Spleen (tissue), 13 donors: ENCODE measurements at places on chromosomes 13 and 19. TPM values are rescaled to one million over a fixed set of nuclear protein-coding genes. Genes with fewer than 3 reads are reported as not detected.

The PODNL1 gene
- total RNA-seq = 0.19 TPM

The FXYD7 gene
- total RNA-seq = 3.3 TPM

The LENG9 gene
- total RNA-seq = 7.8 TPM

The CLDN10 gene
- 0.28 TPM for total RNA-seq

The LCP1 gene
- 536 TPM for total RNA-seq

DNA sequence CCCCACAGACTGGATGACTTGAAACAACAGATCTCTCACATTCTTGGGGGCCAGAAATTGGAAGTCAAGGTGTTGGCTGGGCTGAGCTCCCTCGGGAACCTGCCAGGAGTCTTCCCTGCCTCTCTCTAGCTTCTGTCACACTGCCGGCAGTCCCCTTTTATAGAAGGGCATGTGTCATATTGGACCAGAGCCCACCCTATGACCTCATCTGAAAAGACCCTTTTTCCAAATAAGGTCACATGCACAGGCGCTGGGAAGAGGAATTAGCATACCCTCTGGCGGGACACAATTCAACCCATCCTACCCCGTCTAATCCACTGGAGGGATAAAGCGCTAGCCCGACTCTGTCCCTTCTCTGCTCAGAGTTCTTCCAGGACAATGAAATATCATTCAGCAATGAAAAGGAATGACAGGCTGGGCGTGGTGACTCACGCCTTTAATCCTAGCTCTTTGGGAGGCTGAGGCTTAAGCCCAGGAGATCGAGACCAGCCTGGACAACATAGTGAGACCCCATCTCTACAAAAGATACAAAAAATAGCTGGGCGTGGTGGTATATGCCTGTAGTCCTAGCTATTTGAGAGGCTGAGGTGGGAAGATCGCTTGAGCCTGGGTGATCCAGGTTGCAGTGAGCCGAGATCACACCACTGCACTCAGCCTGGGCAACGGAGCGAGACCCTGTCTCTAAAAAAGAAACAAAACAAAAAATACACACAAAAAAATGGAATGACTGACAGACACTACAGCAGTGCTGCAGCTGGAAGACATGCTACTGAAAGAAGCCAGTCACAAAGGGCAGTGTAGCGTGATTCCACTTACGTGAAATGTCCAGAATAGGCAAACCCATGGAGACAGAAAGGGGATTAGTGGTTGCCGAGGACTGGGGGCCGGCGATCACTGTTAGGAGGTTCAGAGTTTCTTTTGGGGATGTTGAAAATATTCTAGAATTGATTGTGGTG, 28.5 kb downstream of the MEIS3 start:
- H3K27ac ChIP-seq = peak overlapping the region; percentile 33
- H3K4me3 ChIP-seq = no peak overlapping the region
- peaks cover 42% of the 10 kb centered on the region for H3K4me1 ChIP-seq
- DNase-seq = no peak
- H3K36me3 ChIP-seq = no peaks in the 10 kb centered on the region

GRCh38 chr19:33773704-33774624, 22.7 kb upstream of the KCTD15 start:
- no peak overlapping the region for H3K4me3 ChIP-seq
- peaks cover 16% of the 10 kb centered on the region for H3K4me1 ChIP-seq
- no peaks in the 10 kb centered on the region for H3K36me3 ChIP-seq
- no peak overlapping the region for H3K27ac ChIP-seq
- H3K27me3 ChIP-seq = no peaks in the 10 kb centered on the region

- no peaks in the 10 kb centered on the region for H3K27me3 ChIP-seq
- DNase-seq = peak; percentile 71
- H3K4me3 ChIP-seq = no peak overlapping the region
- H3K36me3 ChIP-seq = no peaks in the 10 kb centered on the region
- peaks cover 2% of the 10 kb centered on the region for H3K4me1 ChIP-seq
Observed at GRCh38 chr13:29502391-29503008, 93.0 kb downstream of the SLC7A1 start.

- no peaks in the 10 kb centered on the region for H3K4me1 ChIP-seq
- no peak overlapping the region for H3K27ac ChIP-seq
- H3K27me3 ChIP-seq = no peaks in the 10 kb centered on the region
- DNase-seq = no peak
- H3K36me3 ChIP-seq = no peaks in the 10 kb centered on the region
- no peak overlapping the region for H3K4me3 ChIP-seq
Observed at GRCh38 chr13:109998684-109999533, 212.5 kb upstream of the IRS2 start.

DNA sequence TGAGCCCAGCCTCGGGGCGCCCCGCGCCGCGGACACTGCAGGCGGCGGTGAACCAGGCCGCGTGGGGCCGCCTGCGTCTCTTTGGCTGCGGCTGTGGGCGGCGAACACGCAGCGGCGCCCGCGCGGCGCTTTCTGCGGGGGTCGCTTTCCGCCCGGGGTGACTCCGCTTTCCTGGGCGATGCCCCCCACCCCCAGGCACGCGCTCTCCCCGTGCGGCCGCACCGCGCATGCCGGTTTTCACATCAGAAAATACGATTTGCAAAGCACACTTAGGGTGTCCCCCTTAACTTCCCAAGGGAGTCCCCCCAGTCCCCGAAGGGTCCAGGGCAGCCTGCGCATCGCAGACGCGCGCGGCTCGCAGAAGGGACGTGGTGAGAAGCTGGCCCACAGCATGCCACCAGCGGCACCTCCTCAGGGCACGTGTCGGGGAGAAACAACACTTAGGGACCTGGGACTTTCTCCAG, 5.3 kb downstream of the F7 start:
- peaks cover 21% of the 10 kb centered on the region for H3K27me3 ChIP-seq
- no peak overlapping the region for H3K27ac ChIP-seq
- H3K4me3 ChIP-seq = peak overlapping the region; percentile 42
- no peak for DNase-seq
- peaks cover 18% of the 10 kb centered on the region for H3K4me1 ChIP-seq

DNA sequence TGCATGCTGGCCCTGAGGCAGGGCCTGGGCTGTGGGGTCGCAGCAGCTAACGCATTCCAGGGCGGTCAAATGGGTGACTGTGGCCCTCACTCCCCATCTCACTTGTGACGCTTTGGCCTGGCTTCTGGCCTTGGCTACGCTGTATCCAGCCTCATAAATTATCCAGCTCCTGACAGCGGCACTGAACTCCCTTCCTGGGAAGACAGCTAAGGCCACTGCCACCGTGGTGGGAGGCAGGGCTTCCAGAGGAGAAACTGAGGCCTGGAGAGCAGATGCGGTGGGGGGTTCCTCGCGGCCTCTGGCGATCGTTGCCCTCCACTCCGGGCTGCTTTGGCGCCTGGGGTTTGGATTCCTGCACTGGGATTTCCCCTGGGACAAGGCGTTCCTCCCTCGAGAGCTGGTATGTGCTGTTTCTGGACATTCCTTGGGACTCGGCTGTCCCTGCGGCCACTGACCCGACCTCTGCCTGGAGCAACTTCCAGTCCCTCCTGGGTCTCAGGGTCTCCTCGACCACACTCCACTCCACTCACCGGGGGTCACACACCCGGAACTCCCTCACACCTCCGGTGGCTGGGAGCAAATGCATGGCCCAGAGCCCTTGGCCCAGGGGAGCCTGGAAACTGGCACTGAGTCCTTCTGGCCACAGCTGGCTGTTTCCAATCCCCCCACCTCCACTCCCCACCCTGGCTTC, 3.4 kb downstream of the TBXA2R start:
- peaks cover 39% of the 10 kb centered on the region for H3K27me3 ChIP-seq
- peak; percentile 71 for DNase-seq
- peak overlapping the region; percentile 88 for H3K27ac ChIP-seq
- no peak overlapping the region for H3K4me3 ChIP-seq
- H3K36me3 ChIP-seq = peaks cover 8% of the 10 kb centered on the region

GRCh38 chr19:8877854-8878705, 45.9 kb downstream of the MBD3L1 start:
- no peaks in the 10 kb centered on the region for H3K27me3 ChIP-seq
- H3K27ac ChIP-seq = no peak overlapping the region
- no peak overlapping the region for H3K4me3 ChIP-seq
- no peaks in the 10 kb centered on the region for H3K36me3 ChIP-seq

DNA sequence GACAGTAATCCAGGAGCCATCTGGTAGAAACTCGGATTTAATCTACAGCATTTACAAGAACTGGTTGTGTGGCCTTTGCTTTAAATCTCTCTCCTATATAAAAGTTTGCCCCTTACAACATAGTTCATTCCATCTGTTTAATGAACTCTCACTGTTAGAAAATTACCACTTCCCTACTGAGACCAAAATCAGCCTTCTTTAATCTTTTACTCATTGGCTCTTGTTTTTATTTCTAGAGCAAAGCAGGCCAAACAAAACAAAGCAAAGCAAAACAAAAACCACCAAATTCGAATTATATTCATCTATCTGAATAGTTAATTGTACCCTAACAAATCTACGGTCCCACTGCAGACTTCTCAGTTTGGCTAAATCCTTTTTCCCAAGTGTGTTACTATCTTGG, 127.0 kb downstream of the UGGT2 start:
- no peak overlapping the region for H3K27ac ChIP-seq
- H3K4me3 ChIP-seq = no peak overlapping the region
- H3K36me3 ChIP-seq = no peaks in the 10 kb centered on the region
- no peaks in the 10 kb centered on the region for H3K27me3 ChIP-seq
- no peaks in the 10 kb centered on the region for H3K4me1 ChIP-seq
